SHP77 (cell line): ENCODE measurements at places on chromosomes 11 and 22.
A peak's percentile ranks its signal among the peaks of the same experiment; 100 is the strongest.

DNA sequence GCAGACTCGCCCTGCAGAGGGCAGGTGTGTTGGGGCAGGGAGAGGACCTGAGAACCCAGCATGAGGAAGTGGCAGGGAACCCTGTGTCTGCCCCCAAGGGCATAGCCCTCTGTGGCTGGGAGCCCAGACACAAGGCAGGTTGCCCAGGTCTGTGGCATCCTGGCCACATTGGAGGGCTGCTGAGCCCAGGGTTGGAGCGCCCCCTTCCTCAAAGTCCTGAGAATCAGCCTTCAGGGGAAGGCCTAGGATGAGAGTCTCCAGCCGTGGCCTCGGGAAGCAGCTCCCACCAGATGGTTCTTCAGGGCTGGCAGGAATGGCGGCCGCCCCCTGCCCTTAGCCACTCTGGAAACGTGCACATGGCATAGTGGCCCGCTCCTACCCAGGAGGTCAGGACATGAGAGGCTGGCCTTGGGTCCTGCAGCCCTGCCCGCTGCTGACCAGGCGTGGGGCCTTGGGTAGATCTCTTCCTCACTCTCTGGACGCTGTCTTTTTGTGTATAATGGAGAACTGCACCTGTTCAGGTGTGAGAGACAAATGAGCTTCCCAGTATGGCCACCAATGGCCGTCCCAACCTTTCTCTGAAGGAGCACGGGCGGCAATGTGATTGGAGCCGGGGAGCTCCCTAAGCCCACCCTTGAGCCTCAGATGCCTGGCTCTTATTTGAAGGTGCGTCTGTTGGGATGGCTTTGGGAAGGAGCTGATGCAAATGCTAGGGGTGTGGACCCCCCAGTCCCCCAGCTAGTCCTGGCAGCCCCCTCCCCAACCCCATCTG lies 4.6 kb upstream of the CDC42BPG start:
- DNase-seq, result peak; percentile 23

- DNase-seq, result no peak
Measured at GRCh38 chr22:41647771-41648170, 26.7 kb downstream of the XRCC6 start.

DNA sequence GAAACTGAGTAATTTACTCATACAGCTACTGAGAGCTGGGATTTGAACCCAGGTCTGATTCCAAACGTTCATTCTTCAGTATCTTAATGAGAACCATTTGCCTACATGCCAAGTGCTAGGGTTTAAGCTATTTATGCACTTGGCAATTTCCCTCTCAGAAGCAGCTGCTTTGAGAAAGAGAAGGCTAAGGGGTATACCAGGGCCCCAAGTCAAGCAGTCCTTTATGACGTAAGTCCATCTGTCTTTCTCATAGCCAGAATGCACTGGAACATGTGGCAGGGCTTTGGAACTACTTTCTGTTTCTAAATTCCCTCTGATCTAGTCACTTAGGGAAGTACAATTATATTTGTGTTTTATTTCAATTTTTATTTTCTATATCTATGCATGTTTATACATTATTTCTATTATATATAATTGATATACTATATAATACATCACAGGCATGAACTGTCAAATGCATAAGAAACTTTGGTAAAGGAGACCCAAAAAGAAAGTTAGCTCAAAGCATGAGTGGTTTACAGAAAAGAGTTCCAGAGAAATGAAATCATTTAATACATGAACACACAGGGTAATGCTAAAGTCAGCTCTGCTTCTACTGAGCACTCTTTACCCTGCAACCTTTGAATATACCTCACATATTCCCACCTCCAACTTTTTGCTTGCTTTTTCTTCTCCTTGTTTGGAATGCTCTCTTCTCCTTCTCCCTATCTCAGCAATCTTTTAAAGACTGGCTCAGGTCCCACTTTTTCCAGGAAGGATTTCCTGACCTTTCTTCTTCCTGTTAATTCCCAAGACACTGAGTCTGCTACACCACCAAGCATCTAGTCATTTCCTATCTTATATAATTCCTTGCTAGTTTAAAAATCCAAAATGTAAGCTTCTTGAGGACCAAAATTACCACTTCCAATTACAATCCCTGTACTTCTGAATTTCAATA lies 80.5 kb upstream of the GDPD4 start:
- no peak for DNase-seq

GRCh38 chr22:37109242-37109917 lies at the start of gene TMPRSS6:
Gene TMPRSS6 (minus strand): TSS chr22:37109713. CDS start chr22:37103417, 6,296 bp downstream.
- DNase-seq, result no peak

- no peak for DNase-seq
Measured at GRCh38 chr11:8332196-8332595, 68.5 kb upstream of the LMO1 start.

GRCh38 chr22:28911777-28912669 lies 28.7 kb downstream of the ZNRF3 start:
- no peak for DNase-seq

GRCh38 chr22:46620588-46621242 lies 529 bp downstream of the GRAMD4 start:
- no peak for DNase-seq

GRCh38 chr11:12784445-12784844 lies 110.2 kb downstream of the TEAD1 start:
- DNase-seq, result no peak
